ENCODE measurements at places on chromosomes 5 and 9.

DNA sequence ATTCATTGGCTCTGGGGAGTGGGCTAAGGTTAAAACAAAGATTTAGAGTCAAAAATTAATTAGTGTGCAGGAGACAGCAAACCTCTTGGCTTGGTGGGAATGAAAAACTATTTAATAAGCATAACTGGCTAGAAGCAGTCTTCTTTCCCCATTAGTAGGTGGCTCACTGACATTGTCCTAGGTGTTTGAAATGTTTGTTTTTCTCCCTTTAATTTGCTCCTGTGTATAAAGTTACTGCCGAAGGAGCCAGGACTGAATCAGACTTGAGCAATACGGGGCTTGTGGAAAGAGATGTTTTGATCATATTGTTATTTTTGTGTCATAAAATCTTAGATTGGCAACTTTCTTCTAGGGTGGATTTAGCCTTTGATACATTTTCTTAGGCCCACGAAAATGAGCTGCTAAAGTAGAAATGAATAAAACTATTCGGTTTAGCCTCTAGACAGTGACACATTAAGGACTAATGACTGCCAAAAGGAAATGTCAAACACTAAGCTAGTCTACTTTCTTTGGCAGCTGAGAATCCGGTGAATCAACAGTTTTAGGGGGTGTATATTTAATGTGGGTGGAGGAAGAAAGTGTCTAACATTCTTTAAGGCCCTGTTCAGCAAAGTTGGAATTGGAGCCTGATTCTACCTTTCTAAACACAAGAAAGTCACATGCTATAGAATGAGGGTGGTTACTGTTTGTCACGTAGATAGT, 30.2 kb downstream of the LRRTM2 start:
- DNase-seq = no peak

- DNase-seq = peak; percentile 27
Observed at GRCh38 chr9:95250462-95251221, 66.9 kb downstream of the FANCC start.

- no peak for DNase-seq
Observed at GRCh38 chr5:30347858-30348257, 845.6 kb upstream of the CDH6 start.

DNA sequence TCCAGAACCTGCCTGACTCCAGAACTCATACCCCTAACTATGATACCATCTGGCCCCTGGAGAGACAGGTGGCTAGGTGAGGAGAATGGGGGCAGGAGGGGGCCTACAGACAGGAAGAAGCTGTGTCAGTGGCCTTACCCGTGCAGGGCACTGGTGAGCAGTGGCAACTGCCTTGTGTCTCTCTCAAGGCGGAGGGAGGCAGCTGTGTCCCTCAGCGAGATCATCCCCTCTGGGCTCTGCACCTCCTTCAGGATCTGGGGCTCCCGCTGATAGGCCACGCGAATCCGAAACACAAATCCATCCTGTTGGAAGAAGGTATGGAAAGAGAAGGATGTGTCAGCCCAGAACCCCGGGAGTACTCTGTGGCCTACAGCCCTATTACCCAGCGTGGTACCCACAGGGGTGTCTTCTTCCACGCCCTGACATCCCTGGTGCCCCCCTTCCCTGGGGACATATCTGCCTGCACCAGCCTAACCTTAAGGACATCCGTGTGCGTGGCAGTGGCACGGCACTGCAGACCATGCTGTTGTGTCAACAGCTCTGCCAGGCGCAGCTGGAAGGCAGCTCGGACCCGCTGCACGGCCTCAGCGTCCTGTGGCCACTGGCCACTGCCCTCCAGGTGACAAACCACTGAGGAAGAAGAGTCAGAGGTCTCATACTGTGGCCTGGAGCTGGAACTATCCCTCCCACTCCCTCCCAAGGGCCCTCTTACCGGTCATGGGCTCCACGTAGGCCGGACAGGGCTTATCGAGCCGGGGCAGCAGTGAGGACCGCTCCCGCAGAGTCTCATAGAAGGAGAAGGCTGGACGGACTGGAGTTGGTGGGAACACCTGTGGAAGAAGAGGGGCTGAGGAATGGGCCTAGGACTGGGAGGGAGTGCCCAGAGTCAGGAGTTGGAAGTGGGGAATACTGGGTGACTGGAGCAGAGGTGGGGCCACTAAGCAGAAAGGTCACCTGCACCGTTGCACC, 7.8 kb downstream of the NOL6 start:
- no peak for DNase-seq

- no peak for DNase-seq
Observed at GRCh38 chr9:82021198-82021597, 32.6 kb downstream of the SPATA31D1 start.

GRCh38 chr5:39167141-39167971, 52.0 kb downstream of the FYB1 start:
- no peak for DNase-seq

DNA sequence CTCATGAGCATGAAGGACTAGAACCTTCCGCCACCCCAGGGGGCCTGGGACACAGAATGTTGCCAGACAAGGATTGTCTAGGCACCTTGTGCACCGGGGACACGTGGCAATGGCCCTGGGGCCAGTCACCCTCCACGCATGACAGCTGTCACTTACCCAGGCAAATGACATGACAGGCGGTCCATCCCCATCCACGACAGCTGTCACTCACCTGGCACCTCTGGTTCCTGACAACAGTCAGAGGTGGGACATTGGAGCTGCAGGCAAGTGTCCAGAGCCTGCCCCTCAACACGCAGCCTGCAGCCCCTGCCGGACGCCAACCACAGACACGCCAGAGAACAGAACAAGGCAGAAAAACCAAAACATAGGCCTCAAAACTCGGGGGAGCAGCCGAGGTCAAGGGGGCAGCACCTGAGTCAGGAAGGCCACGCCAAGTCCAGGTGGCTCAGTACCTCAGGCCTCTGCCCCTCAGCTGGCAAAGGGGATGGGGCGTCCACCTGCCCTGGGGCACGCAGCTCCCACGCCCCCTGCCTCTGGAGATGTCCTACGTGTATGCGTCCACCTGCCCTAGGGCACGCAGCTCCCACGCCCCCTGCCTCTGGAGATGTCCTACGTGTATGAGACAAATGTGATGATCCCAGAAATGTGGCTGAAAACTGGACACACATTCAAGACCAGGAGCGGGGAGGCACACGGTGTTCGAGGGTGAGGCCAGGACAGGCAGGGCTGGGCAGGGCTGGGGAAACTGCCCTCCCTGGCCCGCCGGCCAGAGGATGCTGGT, 14.5 kb downstream of the VAV2 start:
- no peak for DNase-seq

DNA sequence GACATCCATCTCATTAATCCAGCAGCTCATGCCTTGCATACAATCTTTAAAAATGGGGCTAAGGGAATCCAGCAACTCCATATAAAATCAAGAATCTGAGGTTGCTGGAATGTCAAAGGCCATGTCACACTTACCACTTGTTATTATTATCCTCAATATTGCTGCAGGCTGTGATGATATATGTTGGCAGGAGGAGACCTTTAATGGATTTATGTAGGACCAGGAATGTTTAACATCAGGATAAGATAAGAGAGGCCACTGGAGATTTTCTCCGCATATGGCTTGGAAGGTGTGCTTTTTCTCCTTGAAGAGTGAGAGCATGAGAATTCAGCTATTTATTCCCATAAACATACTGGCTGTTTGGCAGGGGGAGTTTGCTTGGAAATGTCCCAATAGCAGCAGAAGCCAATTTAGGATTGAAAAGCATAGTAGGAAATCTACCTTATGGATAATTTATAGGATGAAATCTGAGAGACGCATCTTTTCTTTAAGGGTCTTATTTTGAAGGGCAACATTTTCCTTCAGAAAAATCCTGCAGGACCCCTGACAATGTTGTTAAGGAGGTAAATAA, 481.4 kb downstream of the AGTPBP1 start:
- no peak for DNase-seq

DNA sequence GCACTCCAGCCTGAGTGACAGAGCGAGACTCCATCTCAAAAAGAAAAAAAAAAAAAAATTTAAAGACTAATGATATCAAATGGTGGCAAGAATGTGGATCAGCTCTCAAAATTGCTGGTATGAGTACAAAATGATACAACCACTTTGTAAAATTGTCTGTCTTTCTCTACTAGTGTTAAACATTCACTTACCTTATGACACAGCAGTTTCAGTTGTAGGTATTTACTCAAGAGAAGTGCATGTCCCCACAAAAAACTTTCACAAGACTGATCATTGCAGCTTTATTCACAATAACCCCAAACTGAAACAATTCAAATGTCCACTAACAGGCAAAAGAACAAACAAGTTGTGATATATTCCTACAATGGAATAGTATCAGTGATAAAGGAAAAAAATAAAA, 14.7 kb upstream of the CETN3 start:
- DNase-seq = no peak

DNA sequence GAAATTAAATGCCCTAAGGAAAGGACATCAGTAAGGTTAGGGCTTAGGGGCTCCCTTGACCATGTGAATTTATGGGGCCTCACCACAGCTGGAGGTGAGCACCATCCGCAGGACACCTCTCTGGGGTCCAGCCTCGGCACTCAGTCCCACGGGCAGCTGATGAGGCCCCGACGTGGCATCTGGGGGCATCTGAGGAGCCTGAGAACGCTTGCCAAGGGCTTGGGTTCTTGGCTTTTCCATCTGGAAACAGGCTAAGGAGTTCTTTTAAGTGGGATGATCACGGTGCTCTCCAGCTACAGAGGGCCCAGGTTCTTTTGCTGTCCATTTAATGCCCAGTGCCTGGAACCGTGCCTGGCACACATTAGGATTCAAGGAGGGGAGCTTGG, 3.6 kb downstream of the NKX2-5 start:
- DNase-seq = no peak

- DNase-seq = no peak
Observed at GRCh38 chr5:177591690-177592009, 353 bp upstream of the TMED9 start.

DNA sequence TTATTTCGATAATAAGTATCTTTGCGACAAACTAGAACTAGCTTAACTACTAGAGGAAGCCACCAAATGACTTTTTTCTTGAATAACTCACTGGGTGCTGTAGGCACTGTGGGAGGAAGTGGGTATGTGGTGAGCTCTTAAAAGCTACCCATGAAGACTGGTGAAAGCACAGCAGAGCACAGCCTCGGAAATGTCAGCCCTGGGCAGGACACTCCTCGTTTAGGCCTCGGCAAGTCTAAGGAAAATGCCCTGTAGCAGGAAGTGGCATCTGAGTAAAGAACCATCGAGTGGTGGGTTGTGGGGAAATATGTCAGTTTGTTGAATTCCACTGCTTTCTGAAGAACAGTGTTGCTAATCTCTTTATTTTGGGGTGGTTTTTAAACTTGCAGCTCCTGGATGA, 44.0 kb upstream of the NCS1 start:
- no peak for DNase-seq

GRCh38 chr9:125460346-125460745, 198.7 kb downstream of the GAPVD1 start:
- no peak for DNase-seq

- no peak for DNase-seq
Observed at GRCh38 chr9:129124506-129125069, 13.4 kb downstream of the PTPA start.

DNA sequence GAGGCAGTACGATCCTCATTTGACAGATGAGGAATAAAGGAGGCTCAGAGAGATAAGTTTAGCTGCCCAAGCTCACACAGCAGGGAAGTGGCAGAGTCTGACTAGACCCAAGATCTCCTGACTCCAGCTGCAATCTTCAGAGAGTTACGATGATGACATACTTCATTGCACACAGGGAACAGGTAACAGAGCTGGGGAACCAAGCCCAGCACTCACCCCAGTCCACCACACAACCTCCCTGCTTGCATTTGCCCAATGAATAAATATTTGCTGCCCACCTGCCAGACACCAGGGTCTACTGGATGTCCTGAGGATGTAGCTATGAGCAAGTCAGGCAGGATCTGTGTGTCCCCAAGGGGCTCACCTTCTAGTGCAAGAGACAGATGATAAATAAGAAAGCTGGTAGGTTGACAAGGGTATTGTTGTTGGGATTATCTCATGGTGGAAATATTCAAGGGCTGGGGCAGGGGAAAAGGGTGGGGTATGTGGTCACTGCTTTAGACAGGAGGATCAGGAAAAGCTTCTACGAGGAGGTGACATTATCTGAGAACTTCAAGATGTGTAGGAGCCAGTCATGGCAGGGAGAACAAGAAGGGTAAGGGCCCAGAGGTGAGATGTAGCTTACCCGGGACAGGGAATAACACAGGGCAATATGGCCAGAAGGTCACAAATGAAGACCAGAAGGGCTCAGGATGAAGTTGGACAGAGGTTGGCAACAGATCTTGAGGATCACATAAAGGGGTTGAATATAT, 28.6 kb upstream of the CPEB4 start:
- DNase-seq = no peak
